ENCODE measurements at places on chromosomes 1 and 21.

DNA sequence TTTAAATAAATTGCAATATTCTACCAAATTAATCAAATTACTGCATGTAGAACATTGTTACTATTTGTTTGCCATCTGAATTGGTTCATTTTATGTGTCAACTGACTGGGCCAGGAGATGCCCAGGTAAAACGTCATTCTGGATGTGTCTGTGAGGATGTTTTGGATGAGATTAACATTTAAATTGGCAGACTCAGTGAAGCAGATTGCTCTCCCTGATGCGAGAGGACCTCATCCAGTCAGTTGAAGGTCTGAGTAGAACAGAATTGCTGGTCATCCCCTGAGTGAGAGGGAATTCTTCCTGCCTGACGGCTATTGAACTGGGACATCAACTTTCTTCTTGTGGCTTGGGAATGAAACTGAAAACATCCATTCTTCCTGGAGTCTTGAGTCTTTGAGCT is 122.0 kb upstream of the GREM2 start:
- no peak for DNase-seq

DNA sequence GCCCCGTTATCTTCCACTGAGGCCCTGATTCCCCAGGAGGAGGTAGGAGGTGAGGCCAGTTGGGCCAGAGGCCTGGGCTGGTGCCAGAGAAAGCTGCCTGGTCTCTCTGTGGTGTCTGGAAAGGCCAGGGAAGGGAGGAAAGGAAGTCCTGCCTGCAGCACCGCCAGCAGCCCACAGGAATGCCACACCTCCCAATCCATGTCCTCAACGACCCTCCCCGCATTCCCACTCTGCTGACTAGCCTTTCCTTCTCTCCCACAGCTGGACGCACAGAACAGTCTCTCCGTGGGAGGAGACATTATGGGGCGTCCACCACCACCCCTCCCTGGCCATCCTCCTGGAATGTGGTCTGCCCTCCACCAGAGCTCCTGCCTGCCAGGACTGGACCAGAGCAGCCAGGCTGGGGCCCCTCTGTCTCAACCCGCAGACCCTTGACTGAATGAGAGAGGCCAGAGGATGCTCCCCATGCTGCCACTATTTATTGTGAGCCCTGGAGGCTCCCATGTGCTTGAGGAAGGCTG is 18.0 kb downstream of the CSF1 start:
- DNase-seq = no peak

- peak; percentile 58 for DNase-seq
Observed at GRCh38 chr1:108708691-108709660, 3.7 kb upstream of the FNDC7 start.

GRCh38 chr1:21619375-21619947 is 49.7 kb downstream of the RAP1GAP start:
- DNase-seq = no peak

- DNase-seq = no peak
Observed at GRCh38 chr1:1318131-1318652, 6.3 kb downstream of the INTS11 start.

DNA sequence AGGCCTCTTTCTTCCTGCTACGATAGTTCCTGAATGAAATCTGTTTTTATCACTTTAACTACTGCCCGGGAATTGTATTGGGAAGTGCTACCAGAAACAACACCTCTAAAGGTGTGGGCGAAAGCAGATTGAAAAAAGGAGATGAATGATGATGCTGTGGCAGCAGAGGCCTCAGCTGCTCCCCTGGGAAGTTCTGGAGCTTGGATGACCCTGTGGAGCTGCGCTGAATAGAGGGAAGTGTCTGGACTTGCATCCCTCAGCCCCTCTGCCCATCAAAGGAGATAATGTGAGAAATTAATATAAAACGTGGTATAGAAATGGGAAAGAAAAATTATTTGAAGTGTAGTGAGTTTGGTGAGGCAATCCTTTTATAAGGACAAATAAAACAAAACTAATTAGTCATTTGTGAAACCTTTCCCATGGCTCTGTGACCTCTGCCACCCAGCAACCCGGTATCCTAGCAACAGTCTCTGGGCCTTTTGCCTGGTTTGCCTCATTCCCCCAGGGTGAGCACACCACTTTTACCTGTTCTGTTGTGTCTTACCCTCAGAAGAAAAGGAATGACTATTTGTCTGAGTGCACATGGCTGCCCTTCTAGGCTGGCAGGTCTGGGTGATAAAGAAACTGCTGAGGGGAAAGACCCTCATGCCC is 21.3 kb downstream of the OVAAL start:
- DNase-seq = no peak

GRCh38 chr1:2980073-2980791 is 41.0 kb upstream of the ACTRT2 start:
- DNase-seq = no peak

Measured in CD4-positive, CD25-positive, alpha-beta regulatory T cell (primary cell).